ENCODE measurements at places on chromosomes 6 and 20.
A peak's percentile ranks its signal among the peaks of the same experiment; 100 is the strongest.

DNA sequence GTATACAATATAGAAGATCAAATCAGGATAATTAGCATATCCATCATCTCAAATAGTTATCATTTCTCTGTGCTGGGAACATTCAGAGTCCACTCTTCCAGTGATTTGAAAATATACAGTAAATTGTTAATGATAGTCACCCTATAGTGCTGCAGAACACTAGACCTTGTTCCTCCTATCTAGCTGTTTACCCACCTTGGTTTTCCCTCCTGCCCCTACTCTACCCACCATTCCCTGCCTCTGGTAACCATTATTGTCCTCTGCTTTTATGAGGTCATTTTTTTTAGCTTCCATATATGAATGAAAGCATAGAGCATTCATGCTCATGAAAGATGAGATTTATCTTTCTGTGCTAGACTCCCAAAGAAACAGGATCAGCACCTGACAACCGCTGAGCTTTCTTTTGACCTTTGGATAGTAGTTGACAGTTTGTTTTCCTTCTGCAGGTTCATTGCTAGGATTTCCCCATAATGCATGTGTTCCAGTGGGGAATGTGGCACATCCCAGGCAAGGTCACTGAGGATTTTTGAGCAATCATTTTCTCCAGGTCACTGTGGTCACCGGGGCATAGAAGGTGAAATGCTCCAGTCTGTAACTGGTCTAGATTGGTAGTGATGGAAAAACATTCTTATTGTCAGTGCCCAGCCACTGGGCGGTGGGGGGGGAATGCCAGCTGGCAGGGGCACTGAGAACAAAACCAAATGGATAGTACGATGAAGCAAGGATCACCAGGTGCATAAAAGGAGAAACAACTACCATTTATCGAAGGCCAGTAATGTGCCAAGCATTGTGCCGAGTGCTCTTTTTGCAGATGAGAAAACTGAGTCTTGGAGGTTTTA is 33.6 kb upstream of the BCAS1 start:
- no peak for DNase-seq

- DNase-seq: no peak
Measured at GRCh38 chr6:150915131-150915879, 49.8 kb downstream of the MTHFD1L start.

- no peak for DNase-seq
Measured at GRCh38 chr20:45765307-45765875, 26.3 kb downstream of the WFDC3 start.

DNA sequence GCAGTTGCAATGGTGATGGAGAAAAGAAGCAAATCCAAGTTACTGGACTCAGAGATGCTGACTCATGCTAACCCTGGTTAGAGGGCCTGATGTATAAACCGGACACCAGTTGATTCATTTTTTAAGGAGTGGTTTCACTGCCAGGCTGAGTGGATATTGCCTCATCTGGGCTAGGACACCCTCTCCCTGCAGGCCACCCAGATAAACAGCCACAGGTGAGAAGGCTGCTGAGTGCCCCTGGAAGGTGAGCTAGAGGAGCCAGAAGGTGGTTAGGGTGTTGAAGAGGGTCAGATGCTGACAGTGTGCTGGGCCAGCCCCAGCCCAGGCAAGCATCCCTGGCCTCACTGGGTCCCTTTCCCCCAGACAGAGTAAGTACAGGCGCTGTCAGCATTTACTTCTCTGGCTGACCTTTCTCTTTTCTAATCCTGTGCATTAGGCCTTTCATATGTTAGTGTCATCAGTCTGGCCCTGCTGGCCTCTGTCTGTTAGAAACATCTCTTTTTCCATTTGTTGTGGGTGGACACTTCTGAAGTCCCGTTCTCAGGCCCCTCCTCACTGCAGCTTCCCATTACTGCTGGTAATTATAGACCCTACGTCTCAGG is 13.5 kb downstream of the EPB41L1 start:
- DNase-seq: no peak

- peak; percentile 41 for DNase-seq
Measured at GRCh38 chr6:1916334-1917070, 306.8 kb downstream of the FOXC1 start.

GRCh38 chr6:75020971-75021370 is 184.9 kb downstream of the COL12A1 start:
- DNase-seq: no peak

DNA sequence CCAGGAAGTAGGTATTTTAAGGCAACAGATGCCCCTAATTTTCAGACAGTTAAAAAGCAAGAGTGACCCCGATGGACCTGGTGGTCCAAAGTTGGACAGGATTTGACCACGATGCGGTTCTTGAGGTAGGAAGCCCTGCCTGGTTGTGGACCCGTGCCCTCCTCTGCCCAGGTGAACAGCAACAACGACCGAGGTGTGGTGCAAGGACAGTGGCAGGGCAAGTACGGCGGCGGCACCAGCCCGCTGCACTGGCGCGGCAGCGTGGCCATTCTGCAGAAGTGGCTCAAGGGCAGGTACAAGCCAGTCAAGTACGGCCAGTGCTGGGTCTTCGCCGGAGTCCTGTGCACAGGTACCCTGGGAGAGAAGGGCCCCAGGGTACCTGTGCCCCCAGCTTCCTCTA is 18.7 kb downstream of the TGM6 start:
- DNase-seq: no peak

DNA sequence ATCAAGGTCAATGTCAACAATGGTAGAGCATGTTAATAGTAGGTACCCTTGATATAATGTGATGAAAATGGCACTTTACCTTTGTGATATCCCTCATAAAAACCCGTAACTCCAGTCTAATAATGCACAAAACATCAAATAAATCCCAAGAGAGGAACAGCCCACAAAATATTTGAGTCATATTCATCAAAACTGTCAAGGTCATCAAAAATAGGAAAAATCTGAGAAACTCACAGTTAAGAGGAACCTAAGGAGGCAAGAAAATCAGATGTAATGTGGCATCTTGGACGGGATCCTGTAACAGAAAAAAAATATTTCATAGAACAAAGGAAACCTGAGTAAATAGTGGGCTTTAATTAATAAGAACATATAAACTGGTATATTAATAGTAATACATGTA is 25.5 kb upstream of the OSTM1 start:
- no peak for DNase-seq

DNA sequence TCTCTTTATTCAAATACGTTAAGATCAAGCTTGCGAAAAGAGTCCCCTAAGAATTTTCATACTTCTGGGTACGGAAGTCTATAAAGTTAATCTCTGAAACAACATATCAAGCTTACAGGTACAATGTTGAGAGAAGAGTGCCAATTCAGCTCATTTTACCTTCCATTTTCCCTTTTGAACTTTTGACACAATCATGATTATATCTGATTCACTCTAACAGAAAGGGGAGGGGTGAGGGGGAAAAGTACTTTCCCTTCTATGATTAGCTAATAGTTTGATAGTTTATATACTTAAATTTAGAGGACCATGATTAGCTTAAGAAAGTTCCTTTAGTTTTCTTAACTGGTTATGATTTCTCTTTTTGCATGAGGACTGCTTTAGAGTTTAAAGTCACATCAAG is 33.5 kb downstream of the SNX3 start:
- DNase-seq: no peak
